Activated B cell treated with CpG ODN at 0.5 μM for 24 hours (primary cell): ENCODE measurements at places on chromosomes 13 and 19.

DNA sequence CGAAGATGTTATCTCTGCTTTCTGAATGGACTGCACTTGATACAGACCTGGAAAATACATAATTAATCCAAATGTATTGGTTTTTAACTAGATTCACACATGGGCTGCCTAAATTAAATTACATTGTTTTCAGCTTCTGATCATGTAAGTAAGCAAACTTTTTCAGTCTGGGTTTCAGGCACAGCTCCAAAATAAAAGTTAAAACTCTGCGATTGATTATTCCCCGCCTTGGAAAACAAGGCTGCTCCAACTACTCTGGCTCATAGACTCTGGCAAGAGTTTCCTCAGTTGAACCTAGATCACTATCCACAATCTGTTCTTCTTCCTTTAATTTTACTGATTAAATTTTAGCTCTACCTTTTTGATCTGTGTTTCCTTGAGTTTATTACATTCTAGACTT is 526.0 kb upstream of the SPRY2 start:
- H3K4me1 ChIP-seq, result no peaks in the 10 kb centered on the region
- no peak for DNase-seq
- no peak overlapping the region for H3K27ac ChIP-seq
- no peaks in the 10 kb centered on the region for H3K36me3 ChIP-seq
- no peak overlapping the region for H3K4me3 ChIP-seq

GRCh38 chr13:85724546-85725432 is 74.4 kb downstream of the SLITRK6 start:
- H3K36me3 ChIP-seq, result no peaks in the 10 kb centered on the region
- no peaks in the 10 kb centered on the region for H3K27me3 ChIP-seq
- DNase-seq, result no peak
- no peak overlapping the region for H3K4me3 ChIP-seq

DNA sequence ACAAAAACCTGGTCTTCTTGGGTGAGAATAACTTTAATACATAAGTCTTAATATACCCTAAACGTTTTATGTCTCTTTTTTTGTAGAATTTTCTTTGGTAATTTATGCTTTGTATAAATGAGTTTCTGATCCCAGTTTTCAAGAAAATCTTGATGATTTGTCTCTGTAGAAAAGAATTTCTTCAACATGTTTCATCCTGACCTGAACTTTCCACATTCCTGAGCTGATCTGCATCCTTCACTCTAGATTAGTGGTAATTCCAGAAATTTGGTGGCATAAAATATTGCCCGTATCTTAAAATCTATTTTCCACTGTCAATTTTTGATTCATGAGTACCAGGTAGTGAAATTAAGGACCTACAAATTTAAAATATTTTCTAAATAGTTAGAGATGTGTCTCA is 16.3 kb downstream of the ZNF714 start:
- no peak for DNase-seq
- H3K27ac ChIP-seq, result no peak overlapping the region
- no peaks in the 10 kb centered on the region for H3K27me3 ChIP-seq
- H3K36me3 ChIP-seq, result peaks cover 23% of the 10 kb centered on the region

- no peak for DNase-seq
- H3K36me3 ChIP-seq, result no peaks in the 10 kb centered on the region
- no peaks in the 10 kb centered on the region for H3K27me3 ChIP-seq
- H3K27ac ChIP-seq, result no peak overlapping the region
Observed at GRCh38 chr19:28823338-28823961, 389.5 kb downstream of the UQCRFS1 start.

DNA sequence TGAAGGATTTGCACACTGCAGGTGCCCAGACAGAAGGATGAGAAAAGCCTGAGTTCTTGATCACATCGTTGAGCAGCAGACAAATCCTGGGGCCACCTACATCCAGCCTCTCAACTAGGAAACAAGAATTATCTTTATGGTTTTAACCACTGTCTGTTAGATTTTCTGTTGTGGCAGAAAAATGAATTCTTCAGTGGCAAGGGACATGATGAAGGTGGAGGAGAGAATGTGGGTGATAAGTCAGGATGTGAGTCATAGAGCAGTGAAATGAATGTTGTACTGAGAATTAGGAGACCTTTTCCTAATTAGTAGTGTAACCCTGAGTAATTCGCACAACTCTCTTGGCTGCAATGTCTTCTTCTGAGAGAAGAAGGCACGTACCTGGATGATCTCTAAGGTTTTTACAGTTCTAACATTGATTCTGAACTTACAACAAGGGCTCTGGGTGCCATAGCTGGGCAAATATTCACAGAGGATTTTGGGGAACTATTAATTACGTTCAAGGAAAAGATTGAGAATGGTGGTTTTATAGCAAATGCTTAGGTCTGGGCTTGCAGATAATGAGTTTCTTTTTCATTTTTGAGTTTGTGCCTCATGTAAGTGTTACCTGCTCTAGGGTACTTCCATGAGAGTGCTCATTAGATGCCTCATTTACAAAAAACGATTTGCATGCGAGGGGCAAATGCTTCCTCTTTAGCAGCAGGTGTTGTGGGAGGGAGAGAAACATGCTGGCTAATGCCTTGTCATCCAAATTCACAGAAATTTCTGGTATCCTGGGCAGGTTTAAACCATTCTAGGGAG is 111.0 kb upstream of the KL start:
- H3K27me3 ChIP-seq, result no peaks in the 10 kb centered on the region
- DNase-seq, result no peak
- H3K4me1 ChIP-seq, result peaks cover 11% of the 10 kb centered on the region

DNA sequence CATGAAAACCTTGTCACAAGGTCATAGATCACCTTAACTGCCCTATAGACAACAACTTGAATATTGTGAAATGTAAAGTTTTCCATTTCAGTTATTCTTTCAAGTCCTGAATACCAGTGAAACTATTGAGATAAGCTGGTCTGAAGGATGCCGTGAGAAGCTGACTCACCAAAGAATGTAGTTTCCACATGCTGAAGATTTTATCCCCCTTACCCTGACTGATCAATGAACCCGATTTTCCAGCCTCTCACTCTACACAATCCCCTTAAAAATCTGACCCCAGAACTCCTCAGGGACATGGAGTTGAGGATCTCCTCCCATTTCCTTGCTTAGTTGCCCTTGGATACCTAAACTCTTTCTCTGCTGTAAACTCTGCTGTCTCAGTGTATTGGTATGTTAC is 67.5 kb downstream of the POSTN start:
- no peak overlapping the region for H3K4me3 ChIP-seq
- no peak for DNase-seq
- no peaks in the 10 kb centered on the region for H3K36me3 ChIP-seq

DNA sequence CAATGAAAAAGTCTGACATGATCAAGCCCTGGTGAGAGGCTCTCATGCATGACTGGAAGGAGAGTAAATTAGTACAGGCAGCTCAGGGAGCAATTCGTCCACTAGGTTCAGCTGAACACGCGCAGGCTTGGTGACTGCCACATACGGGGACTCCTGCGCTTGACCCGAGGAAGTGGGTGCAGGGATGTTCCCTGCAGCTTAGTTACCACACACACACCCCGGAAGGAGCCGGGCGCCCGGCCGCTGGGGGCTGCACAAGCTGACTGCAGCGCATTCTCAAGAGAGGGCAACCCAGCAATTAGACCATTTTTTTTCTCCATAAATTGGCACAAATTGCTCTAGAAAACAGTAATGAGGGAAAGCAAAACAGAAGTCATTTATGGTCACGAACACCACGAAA is 23.0 kb upstream of the MIER2 start:
- no peaks in the 10 kb centered on the region for H3K4me1 ChIP-seq
- no peak overlapping the region for H3K27ac ChIP-seq
- H3K4me3 ChIP-seq, result no peak overlapping the region
- no peak for DNase-seq
- peaks cover 19% of the 10 kb centered on the region for H3K27me3 ChIP-seq

GRCh38 chr19:42203700-42204099 is 13.8 kb downstream of the DEDD2 start:
- H3K27me3 ChIP-seq, result no peaks in the 10 kb centered on the region
- no peak for DNase-seq
- peaks cover 70% of the 10 kb centered on the region for H3K36me3 ChIP-seq
- H3K27ac ChIP-seq, result peak overlapping the region; percentile 93
- H3K4me3 ChIP-seq, result no peak overlapping the region

DNA sequence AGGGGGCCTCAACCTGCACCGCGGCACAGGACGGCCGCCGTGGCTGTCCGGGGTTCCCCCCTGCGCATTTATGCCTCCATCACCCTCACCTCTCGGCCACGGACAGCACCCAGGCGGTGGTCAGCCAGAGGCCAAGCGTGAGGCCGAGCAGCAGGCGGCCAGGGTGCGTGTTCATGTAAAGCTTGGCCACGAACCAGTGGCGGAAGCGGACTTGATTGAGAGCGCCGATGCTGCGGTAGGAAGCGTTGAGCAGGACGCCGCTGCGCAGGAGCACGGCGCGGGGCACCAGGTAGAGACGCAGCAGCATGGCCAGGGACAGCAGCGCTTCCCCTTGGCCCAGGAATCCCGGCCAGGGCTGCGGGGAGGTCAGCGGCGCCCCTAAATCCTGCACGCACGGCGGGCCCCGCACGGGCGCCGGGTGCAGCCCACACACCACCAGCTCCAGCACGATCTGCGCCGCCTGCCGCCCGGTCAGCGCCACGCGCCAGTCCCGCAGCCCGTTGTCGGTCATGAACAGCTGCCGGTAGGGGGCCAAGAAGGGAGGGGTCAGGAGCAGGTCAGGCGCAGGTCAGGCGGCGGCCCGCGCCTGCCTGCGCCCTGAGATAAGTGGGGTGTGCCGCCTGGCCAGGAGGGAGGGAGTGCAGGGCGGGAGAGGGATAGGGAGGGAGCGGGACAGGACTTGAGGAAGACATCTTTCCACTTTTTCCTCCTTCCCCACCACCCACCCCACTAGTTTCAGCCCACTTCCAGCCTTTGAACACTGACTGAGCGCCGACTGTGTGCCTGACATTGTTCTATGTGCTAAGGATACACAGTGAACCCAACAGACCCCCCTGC is 6.5 kb downstream of the KCNN4 start:
- H3K4me1 ChIP-seq, result peaks cover 49% of the 10 kb centered on the region
- no peak overlapping the region for H3K27ac ChIP-seq
- H3K27me3 ChIP-seq, result no peaks in the 10 kb centered on the region
- no peak for DNase-seq
- H3K4me3 ChIP-seq, result no peak overlapping the region

- H3K27ac ChIP-seq, result no peak overlapping the region
- no peak for DNase-seq
- H3K4me3 ChIP-seq, result no peak overlapping the region
- H3K36me3 ChIP-seq, result peaks cover 5% of the 10 kb centered on the region
Observed at GRCh38 chr13:28402057-28402381, 92.9 kb downstream of the FLT1 start.

GRCh38 chr19:48568345-48568886 is 16.4 kb downstream of the SULT2B1 start:
- no peak overlapping the region for H3K4me3 ChIP-seq
- H3K27me3 ChIP-seq, result peaks cover 9% of the 10 kb centered on the region
- peaks cover 2% of the 10 kb centered on the region for H3K4me1 ChIP-seq
- DNase-seq, result no peak
- no peaks in the 10 kb centered on the region for H3K36me3 ChIP-seq
- H3K27ac ChIP-seq, result no peak overlapping the region

DNA sequence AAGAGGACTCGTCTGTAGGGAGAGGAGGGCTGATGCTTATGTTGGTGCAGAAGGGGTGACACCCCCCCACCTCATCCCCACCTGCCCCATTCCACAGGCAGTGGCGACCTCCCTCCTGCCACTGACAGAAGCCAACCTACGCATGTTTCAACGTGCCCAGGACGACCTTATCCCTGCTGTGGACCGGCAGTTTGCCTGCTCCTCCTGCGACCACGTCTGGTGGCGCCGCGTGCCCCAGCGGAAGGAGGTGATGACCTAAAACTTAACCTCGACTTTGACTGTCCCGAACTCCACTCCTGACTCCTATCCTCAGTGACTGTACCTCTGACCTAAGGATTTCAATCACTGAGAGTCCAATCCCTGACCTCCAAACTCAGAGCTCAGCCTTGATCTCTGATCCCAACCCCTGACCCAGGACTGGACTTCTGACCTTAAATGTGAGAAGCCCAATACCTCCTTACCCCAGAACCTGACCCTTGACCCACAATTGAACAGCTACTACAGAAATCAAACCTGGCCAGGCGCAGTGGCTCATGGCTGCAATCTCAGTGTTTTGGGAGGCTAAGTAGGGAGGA is 3.8 kb downstream of the SHFL start:
- H3K36me3 ChIP-seq, result peaks cover 39% of the 10 kb centered on the region
- no peak overlapping the region for H3K27ac ChIP-seq
- H3K4me3 ChIP-seq, result no peak overlapping the region
- DNase-seq, result no peak
